ENCODE measurements at places on chromosomes 3 and 15.

DNA sequence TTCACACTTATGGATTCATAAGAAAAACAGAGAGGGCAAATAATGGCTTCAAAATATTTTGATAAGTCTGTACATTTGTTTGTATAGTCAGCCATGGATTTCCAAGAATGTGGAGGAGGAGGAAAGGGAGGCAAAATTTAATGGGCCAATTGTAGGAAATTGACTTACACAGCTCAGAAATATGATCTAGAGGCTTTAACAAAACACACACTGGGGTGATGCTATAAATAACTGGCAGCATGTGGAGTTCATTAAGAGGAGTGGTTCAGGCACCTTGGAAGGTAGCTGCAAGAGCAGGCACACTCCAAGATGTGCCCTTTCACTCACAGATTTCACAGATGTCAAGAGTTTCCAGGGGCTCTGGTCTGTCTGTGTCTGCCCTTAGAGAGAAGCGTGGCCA lies 193.4 kb upstream of the RASGRP1 start:
- DNase-seq = no peak

DNA sequence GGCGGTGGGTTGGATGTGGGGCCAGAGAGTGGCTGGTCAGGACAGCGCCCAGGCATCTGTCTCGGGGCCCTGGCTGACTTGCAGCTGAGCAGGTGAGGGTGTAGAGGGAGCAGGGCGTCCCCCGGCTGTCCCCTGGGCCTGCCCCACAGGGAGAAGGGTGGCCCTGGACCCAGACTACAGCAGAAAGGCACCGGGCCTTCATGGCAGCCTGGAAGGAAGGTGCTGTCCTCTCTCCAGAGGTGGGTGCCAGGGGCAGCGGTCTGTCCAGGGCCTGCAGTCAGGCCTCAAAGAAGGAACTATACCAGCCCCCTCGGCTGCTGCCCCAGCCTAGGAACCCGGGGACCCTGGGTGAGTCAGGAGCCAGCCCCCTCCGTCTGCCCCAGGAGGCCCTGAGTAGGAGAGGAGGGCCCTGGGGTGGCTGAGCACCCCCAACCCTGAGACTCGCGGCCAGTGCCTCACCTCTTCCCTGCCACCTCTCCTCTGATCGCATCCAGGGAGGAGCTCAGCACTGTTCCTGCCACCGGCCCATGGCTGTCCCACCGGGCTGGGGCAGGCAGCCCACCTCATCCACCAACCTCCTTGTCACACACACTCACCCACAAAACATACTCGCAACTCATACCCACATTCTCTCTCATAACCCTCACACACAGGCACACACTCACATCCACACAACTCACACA lies 133.5 kb downstream of the FBLN2 start:
- DNase-seq = no peak

DNA sequence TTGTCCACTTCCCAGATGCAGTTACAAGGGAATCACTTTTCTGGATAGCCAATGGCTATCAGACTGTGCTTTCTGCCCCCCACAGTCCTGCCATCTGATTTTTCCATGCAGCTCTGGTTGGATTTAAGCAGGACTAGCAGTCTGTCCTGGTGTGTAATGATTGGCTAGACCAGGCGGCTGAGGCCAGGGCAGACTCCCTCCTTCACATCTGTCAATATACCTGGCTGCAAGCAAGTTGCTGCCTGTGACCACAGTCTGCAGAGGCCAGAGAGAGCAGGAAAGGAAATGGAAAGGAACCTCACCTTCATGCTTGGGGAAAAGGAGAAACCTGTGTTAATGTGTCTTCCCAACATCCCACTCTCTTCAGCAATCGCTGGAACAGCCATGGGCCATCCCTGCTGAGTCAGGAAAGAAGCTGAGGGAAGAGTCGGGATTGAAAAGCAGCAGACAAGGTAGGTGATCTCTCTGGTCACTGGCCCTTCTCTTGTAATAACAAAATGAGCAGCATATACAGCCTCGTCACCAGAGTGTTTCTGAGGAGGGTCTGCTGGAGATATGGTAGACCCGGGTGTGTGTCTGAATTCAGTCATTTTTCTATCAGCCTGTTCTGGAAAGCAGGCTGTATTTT lies 126.7 kb upstream of the PHLDB2 start:
- no peak for DNase-seq

GRCh38 chr3:67011414-67012131 lies 13.5 kb downstream of the KBTBD8 start:
- no peak for DNase-seq

GRCh38 chr3:59606638-59607266 lies 556.9 kb upstream of the CFAP20DC start:
- no peak for DNase-seq

DNA sequence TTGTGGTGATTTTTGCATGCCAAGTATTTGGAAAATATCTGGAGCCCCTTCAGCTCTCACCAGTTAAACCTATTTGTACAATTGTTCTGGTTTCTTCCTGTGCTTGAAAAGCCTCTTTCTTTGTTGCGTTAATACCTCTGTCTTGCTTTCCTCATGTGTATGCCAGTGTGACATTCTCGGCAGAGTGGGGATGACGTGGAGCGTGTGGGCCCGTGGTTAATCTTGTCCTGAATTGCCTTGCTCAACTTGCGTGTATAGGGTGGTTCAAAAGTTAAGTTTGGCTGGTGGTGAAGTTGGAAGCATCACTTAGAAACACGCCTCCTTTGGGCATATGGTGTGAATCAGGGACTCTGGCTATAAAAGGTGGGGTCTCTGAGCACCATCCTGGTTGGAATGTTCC lies 67.1 kb downstream of the IGF1R start:
- DNase-seq = no peak

DNA sequence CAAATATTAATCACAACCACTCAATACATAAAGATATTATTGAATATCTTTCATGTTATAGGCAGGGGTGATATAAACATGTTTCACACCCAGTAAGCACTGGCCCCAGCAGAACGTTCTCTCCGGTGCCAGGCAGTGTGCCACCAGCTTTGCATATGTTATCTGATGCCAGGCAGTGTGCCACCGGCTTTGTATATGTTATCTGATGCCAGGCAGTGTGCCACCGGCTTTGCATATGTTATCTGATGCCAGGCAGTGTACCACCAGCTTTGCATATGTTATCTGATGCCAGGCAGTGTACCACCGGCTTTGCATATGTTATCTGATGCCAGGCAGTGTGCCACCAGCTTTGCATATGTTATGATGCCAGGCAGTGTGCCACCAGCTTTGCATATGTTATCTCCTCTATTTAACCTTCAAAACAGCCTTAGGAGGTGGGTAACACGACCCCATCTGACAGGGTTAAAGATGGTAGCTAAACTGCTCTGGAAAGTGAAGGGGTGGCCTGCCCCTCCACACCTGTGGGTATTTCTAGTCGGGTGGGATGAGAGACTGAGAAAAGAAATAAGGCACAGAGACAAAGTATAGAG lies 6.9 kb downstream of the MUC20 start:
- DNase-seq = peak; percentile 87

DNA sequence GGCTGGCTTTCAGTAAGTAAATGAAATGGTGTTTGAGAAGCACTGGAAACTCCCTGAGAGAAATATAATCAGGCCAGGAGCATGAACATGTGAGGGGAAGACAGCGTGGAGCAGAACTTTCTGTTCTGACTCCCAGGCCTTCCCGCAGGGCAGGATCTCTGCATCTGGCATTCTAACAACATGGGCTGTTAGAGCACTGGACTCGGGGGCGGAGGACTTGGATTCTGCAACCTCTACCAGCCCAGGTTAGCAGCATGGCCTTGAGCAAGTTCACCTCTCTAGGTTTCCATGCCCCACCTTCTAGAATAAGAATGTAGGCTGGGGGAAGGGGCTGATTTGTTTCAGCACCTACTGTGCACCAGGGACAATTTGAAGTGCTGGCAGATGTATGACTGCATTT lies 12.5 kb upstream of the BFSP2 start:
- no peak for DNase-seq

DNA sequence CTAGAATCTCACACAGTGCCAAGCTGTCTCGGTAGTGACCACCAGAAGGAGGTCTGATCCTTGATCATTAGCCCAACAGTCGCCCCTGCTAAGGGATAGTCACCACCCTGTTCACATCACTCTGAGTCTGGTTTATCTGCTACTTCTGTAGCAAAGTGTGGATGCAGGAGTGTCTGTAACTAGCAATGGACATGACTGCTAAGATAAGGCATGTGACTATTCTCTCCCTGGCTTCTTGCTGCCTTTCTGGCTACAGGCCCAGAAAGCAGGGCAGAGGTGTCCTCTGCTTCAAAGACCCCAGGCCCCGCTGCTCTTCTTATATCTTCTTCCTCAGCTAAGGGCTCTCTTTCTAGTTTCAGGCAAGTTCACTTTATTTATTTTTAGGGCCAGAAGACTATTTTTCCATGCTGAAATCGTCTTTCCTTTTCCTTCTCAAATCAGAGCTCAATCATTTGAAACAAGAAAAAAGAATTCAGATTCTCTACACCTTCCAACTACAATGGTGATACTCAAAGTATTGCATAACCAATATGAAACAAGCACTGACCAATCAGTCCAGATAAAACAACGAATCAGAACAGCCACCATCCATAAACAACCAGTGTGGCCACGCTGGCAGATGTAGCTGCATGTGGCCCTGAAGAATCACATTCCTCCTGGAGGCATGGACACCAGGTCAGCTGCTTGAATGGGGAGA lies 8.0 kb upstream of the KNG1 start:
- DNase-seq = no peak

DNA sequence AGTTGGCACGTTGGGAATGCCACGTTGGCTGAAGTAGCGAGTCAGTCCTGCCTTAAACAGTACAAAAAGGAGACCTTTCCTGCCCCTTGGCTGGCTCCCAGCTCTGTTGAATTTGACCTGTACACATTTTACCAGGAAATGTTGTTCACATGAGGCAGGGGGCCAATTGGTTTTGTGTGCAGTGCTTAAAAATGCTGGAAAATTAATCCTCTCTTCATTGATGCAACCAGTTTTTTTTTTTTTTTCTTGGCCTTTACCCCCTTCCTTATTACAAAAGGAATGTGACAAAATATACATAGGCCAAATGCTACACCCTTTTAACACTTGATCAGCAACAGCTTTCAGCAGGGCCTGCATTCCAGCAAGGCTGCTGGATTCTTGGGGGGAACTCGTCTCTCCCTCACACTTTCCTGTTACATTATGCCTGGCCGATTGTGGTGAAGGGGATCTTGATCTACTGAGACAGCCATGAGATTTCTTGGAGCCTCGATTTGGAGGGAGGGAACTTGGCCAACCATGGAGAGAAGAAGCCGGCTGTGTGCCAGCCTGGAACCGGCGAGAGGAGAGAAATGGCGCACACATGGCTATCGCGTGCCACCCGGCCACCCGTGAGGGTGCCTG lies 93.1 kb downstream of the DNASE1L3 start:
- no peak for DNase-seq

DNA sequence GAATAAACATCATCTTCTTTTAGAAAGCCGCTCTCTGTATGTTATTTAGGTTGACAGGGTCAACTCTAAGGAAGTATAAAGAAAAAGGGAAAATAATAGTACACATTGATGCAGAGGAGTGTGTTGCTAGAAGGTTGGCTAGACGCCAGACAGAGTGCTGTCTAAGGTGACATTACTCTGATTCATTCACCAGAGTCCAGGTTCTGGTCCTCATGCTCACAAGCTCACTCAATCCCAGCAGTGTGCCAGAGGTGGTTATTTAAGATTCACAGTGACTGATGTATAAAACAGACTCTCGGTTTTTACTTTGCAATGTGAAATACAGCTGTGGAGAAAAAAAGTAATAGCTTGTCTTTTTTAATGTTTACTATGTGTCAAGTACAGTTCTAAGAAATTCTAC lies 1.7 kb downstream of the CFAP44 start:
- no peak for DNase-seq

DNA sequence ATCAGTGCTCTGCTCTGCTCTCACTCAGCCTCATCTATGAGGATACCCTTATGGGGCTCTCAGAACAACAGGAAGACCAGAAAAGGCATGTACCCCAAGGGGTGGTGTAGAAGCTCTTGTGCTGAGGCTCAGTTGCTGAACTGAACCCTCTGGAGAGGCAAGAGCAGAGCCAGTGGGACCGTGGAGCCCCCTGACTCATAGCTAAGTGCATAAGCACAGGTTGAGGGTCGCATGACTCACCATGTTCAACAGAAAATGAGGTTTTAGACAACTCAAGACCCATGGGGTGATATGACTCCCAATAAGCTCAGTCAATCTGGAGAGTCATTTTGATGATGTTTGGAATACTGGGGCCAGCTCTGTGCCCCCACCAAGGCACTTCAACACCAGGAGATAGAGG lies 37.3 kb downstream of the CRYGS start:
- DNase-seq = no peak

- no peak for DNase-seq
These were observed 78.6 kb downstream of the VGLL4 start for GRCh38 chr3:11565072-11565471.

DNA sequence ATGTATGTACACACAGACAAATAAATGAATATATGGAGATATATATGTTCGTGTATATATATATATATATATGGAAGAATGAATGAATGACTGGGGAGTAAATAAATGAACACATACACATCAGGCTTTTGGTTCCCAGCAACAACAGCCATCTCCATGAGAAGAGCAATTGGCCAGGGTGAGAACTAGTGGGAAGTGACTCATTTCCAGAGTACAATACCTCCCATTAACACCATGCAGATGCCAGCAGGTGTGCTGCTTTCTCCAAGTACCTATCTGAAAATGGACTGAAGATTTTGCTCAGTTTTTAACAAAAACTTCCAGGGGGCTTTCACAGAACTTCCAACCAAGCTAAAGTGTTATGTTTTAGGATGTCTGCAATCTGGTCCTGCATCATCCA lies 179.8 kb upstream of the SLC2A2 start:
- no peak for DNase-seq

GRCh38 chr3:130688697-130689470 lies 57.7 kb downstream of the PIK3R4 start:
- DNase-seq = no peak

- DNase-seq = no peak
These were observed 62.0 kb downstream of the SNRK start for GRCh38 chr3:43348350-43348749.

- peak; percentile 46 for DNase-seq
These were observed 66.3 kb downstream of the NIPA2 start for GRCh38 chr15:22904736-22905135.

DNA sequence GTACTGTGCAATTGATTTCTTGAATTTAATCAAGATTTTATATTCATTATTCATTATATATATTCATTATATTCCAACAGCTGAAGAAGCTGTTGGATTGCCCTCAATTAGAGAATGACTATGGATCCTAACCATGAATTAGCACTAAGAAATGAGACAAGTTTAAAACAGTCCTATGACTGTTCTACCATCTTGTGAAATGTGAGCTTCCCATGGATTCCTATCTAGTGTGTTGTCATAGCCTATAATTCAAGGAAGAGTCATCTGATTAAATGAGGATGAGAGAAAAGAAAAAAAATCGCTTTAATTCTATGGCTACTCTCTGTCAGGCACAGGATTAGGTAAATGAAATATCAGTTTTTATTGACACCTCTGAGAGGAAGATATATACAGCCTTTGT lies 696.6 kb upstream of the NAALADL2 start:
- DNase-seq = no peak

All from chondrocyte (in vitro differentiated cells).